CD8-positive, alpha-beta memory T cell (primary cell): ENCODE measurements at places on chromosomes 1 and 21. TPM values are rescaled to one million over a fixed set of nuclear protein-coding genes. Genes with fewer than 3 reads are reported as not detected.
A peak's percentile ranks its signal among the peaks of the same experiment; 100 is the strongest.

The KTI12 gene
- 16.4 TPM for total RNA-seq

GRCh38 chr1:218718206-218718605 lies 373.1 kb downstream of the TGFB2 start:
- no peak overlapping the region for H3K4me3 ChIP-seq
- no peaks in the 10 kb centered on the region for H3K36me3 ChIP-seq
- DNase-seq = no peak
- H3K27me3 ChIP-seq = no peaks in the 10 kb centered on the region

- no peaks in the 10 kb centered on the region for H3K36me3 ChIP-seq
- H3K4me3 ChIP-seq = no peak overlapping the region
- H3K27ac ChIP-seq = no peak overlapping the region
Measured at GRCh38 chr21:36538761-36539160, 58.8 kb upstream of the CLDN14 start.

- no peak for DNase-seq
- H3K4me3 ChIP-seq = no peak overlapping the region
Measured at GRCh38 chr1:211580303-211580687, 1.3 kb upstream of the SLC30A1 start.

DNA sequence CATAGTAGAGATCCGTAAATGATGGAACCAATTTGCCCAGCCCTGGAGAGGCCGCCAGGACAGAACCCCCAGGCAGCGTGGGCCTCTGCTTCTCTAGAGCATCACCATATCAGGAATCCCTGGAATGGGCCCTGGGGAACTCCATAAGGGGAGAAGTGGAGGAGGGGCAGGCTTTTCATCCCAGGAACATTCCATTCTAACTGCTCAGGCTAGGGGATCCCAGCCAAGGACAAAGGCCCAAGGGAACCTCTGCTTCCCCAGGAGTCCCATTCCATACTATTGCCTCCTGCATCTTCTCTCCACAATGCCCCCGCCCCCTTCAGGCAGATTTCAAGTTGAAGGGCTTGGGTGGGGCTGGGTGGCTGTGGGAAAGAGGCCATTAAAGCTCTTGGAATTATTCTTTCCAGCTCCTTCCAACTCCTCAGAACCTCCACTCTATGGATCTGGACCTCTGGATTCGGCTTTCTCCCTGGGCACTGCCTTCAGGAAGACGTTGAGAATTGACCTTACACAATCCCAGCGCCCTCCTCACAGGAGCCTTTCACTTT lies 6.0 kb downstream of the TRNP1 start:
- no peaks in the 10 kb centered on the region for H3K36me3 ChIP-seq
- DNase-seq = no peak
- peaks cover 8% of the 10 kb centered on the region for H3K4me1 ChIP-seq
- H3K27me3 ChIP-seq = peaks cover 25% of the 10 kb centered on the region
- no peak overlapping the region for H3K4me3 ChIP-seq

DNA sequence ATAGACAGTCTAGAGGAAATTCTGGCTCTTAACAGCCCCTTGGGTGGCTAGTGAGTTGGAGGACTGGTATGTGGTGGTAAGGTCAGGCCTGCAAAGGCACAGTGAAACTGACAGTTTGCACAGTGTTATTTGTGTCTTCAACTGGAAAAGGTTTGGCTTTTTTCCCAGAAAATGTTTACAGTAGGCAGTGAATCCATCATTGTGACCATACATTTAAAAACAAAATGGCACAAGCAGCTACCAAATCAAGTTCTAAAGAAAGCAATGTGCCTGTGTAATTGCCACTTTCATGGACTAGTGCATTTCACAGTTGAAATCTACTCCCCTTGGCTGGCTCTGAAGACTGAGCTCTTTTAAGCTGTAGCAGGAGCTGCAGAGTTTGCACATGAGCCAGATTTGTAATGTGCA lies 24.8 kb downstream of the ATPAF1 start:
- no peak for DNase-seq
- H3K4me3 ChIP-seq = no peak overlapping the region
- H3K27ac ChIP-seq = no peak overlapping the region
- no peaks in the 10 kb centered on the region for H3K36me3 ChIP-seq
- H3K27me3 ChIP-seq = no peaks in the 10 kb centered on the region

The INSRR gene
- total RNA-seq = 0.07 TPM

The ACTL8 gene
- total RNA-seq = not detected

The CAMK1G gene
- total RNA-seq = not detected

DNA sequence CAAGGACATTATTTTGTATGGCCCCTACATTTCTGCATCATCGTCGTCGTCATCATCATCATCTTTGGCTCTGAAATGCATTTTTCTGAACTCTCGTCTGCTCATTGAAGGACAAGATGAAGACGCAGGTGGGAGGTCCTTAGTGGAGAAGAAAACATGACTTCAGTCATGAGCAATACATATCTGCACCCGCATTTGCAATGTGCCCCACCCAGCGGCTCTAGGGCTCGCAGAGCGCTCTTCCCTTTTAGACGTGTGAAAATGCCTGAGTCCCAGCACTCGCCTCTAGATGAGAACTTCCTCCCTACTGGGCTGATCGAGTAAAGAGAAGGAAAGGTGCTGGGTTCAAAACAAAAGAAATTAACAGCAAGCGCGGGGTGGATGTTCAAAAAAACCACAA lies 10.1 kb downstream of the C1orf174 start:
- H3K4me1 ChIP-seq = peaks cover 8% of the 10 kb centered on the region
- H3K4me3 ChIP-seq = no peak overlapping the region
- DNase-seq = no peak
- H3K27ac ChIP-seq = peak overlapping the region; percentile 20
- H3K27me3 ChIP-seq = no peaks in the 10 kb centered on the region

The EVA1B gene
- total RNA-seq = 16.3 TPM

GRCh38 chr1:41656825-41657500 lies 172.5 kb upstream of the EDN2 start:
- H3K27ac ChIP-seq = no peak overlapping the region
- no peak for DNase-seq
- H3K36me3 ChIP-seq = no peaks in the 10 kb centered on the region
- H3K27me3 ChIP-seq = no peaks in the 10 kb centered on the region
- H3K4me3 ChIP-seq = no peak overlapping the region

DNA sequence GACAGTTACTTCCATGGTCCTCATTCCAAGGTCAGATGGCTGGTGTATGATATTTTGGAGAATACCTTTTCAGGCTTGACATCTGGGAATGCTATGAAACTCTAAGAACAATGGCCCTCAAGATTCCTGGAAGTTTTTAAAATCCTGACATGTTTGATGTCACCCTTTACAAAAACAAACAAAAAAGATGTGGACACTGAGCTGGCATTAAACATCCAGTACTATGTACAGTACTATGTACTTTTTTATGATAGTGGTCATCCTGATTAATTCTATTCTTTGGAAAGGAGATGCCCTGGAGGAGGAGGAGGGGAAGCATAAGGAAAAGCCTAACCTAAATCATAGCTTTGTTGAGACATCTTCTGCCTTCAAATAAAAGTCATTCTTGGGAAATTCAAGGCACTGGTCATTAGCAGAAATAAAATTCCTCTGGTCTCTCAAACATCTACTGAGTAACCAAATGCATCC lies 235.4 kb downstream of the HMCN1 start:
- H3K27me3 ChIP-seq = no peaks in the 10 kb centered on the region
- H3K36me3 ChIP-seq = no peaks in the 10 kb centered on the region
- no peak for DNase-seq
- no peak overlapping the region for H3K4me3 ChIP-seq
- no peak overlapping the region for H3K27ac ChIP-seq

GRCh38 chr1:150282558-150282958 lies 204 bp downstream of the CIART start:
- DNase-seq = no peak
- H3K4me1 ChIP-seq = peaks cover 27% of the 10 kb centered on the region
- no peaks in the 10 kb centered on the region for H3K36me3 ChIP-seq
- H3K27ac ChIP-seq = no peak overlapping the region
- no peaks in the 10 kb centered on the region for H3K27me3 ChIP-seq

- DNase-seq = no peak
- no peak overlapping the region for H3K27ac ChIP-seq
- no peak overlapping the region for H3K4me3 ChIP-seq
- no peaks in the 10 kb centered on the region for H3K36me3 ChIP-seq
Measured at GRCh38 chr1:17197696-17198095, 7.2 kb upstream of the PADI1 start.

GRCh38 chr1:99327357-99327756 lies 63.1 kb downstream of the PLPPR4 start:
- no peaks in the 10 kb centered on the region for H3K27me3 ChIP-seq
- no peaks in the 10 kb centered on the region for H3K4me1 ChIP-seq
- H3K4me3 ChIP-seq = no peak overlapping the region
- H3K27ac ChIP-seq = no peak overlapping the region
- no peaks in the 10 kb centered on the region for H3K36me3 ChIP-seq

DNA sequence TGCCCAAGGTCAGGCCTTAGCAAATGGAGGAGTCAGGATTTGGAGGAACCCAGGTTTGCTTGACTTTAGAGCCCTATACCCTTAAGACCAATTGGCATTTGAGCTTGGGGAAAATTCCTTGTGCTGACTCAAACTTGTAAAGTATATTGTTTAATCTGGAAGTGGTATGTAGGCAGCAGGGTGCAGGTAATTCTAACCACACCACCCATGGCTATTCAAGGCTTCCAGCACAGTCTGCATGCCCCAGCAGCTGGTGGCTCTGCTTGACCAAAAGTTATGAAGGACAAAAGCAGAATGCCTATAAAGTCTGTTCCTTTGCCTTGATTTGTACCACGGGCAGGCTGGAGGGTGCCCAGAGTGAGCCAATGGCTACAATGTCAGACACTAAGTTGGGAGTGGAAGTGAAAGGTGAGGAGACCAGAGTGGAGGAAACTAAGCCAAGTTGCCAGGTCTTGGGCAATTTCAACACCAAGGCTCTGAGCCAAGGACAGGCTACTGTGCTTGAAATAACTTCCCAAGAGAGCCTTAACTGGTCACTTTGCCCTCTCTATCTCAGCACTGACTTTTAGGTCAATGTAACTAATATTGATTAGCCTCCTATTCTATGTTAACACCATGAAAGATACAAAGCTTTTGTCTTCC lies 4.7 kb upstream of the G0S2 start:
- H3K36me3 ChIP-seq = no peaks in the 10 kb centered on the region
- peaks cover 9% of the 10 kb centered on the region for H3K27me3 ChIP-seq
- H3K27ac ChIP-seq = no peak overlapping the region
- H3K4me1 ChIP-seq = peaks cover 25% of the 10 kb centered on the region

DNA sequence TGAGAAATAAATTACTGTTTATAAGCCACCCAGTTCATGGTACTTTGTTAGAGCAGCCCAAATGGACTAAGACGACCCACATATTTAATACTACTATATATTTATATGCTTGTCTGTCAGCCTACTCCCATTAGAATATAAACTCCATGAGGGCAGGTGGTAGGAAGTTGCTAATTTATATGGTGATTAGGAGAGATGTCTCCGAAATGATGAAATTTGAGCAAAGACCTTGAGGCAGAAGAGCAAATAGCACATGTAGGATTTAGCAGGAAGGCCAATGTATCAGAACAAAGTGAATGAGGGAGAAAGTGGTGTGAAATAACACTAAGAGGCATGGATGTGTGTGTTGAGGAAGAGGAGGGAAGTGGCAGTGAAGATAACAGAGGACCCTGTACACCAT lies 10.6 kb upstream of the SLFNL1 start:
- no peaks in the 10 kb centered on the region for H3K27me3 ChIP-seq
- peaks cover 4% of the 10 kb centered on the region for H3K36me3 ChIP-seq
- DNase-seq = no peak
